G401 (cell line): ENCODE measurements at places on chromosomes 11 and 22.

- no peak for DNase-seq
These were observed 41.8 kb downstream of the TXN2 start for GRCh38 chr22:36439481-36440271.

DNA sequence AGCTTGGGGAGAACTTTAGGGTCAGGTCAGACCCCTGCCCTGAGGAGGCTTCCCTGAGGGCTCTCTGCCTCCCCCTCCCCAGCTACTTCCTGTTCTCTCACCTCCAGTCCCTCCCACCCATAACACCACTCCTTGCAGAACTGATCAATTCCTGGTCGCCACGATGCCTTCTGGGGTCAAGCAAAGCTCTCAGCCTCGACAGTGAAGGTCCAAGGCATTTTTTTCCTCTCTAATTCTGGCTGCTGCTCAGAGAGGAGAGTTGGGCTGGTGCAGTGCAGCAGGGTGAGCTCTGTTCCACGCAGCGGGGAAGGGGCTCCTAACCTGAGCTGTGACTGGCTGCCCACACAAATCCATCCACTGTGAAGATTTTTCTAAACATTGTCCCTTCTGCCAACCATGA lies 628.4 kb downstream of the BRD1 start:
- DNase-seq = no peak

DNA sequence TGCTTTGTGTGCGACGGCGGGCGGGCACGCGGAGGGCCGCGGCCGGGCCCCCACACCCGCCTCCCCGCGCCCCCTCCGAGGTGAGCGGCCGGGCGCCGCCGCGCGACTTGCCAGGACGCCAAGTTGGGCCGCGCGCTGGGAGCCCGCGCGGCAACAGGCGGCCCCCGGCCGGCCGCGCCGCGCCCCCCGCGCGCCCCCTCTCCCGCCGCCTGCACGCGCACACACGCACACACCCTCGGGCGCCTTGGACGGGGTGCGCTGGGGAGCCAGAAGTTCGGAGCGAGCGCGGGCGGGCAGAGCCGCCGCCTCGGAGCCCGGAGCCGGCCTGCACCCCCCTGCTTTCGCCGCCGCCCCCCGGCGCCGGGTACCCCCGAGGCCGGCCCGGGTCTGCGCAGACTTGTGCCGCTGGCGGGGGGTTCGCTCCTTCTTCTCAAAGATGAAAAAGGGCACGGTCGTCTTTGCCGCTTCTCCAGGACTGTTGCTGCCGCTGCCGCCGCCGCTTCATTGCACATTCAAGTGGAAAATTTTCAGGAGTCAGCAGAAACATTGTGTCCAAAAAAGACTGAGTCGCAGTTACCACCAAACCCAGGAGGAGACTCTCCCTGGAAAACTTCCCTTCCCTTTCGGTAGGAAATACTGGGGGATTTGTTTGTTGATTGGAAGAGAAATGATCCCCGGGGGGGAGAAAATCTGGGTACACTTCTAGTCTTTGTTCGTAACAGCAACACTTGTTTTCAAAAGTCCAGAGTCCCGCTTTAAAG lies 895 bp downstream of the TEAD1 start:
- peak; percentile 68 for DNase-seq

GRCh38 chr11:59659981-59660380 lies 8.9 kb downstream of the PATL1 start:
- DNase-seq = no peak

GRCh38 chr11:64879244-64879900 lies 951 bp upstream of the EHD1 start:
- no peak for DNase-seq

DNA sequence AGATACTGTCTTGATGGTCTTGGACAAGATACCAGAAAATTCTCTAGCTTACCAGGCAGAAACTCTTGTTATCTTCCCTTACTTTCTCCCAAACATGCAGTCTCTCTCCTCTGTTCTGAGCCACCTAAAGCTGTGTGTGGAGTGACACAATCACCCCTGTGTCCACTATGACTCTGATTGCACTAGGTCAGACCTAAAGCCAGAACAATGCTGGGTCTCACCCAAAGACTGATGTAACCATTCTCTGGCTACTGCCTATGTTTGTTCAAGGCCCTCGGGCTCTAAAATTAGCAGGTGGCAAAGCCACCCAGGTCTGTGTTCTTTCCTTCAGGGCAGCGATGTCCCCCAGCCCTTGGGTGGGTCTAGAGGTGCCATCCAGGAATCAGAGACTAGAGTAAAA lies 200.5 kb downstream of the KCNA4 start:
- DNase-seq = no peak

DNA sequence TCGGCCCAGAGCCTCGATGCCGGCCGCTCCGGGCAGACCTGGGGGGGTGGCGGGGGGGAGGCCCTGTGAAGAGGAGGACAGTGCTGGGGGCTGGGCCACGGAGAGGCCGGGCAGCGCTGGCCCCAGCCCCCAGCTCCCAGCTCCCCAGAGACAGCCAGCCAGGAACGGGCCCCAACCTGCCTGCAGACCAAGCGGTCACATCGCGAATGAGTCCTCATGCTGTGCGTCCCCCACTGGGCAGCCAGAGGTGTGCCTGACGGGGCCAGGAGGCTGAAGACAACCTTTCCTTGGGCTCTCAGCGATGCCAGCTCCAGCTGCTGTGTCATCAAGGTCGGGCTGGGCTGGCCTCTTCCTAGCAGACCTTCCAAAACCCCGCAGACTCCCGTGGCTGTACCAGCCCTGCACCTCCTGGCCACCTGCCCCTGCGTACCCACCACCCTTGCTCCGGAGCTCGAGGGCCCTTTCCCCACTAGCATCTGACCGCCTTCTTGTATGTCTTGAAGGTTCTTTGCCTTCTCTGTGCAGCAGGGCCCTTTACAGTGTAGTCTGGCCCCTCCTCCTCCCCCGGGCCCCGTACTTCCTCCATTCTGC lies 88.4 kb downstream of the CDKN1C start:
- no peak for DNase-seq

DNA sequence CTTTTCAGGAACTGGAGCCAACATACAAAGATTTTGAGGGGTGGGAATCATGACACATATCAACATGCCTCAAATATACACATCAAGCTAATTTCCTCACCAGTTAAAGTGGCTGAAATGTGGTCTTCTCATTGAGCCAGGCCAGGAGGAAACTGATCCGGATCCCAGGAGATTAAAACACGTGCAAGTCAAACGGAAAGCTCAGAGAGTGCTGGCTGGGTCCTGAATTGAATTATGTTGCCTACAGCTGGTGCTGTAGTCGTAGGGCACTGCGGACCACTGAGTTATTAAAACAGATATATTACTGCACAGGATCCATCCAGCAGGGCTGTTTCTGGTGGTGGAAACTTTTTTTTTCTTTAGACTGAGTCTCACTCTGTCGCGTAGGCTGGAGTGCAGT lies 14.1 kb upstream of the WNT7B start:
- DNase-seq = no peak

DNA sequence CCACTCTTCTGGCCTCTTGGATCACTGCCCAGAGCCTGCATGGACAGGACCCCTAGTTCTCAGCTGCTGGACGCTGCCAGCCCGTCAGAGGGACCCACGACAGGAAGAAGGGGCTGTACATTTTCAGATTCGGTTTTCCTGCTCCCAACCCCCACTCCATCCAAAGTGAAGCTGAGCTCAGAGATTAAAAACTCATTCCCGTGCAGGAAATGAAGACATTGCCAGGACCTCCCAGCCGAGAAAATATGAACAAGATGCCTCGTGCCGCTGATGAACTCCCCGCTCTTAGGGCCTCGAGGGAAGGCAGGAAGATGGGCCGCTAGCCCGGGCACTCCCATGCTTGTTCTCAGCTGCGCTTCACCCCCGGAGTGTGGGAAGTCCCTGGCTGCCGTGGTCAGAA lies 36.1 kb downstream of the RPUSD4 start:
- DNase-seq = no peak

GRCh38 chr22:19713650-19714311 lies 522 bp upstream of the SEPTIN5 start:
- peak; percentile 48 for DNase-seq
